SIG-M5 (cell line): ENCODE measurements at places on chromosomes 7 and 10.

- no peak for DNase-seq
Observed at GRCh38 chr10:56551037-56551436, 190.0 kb upstream of the ZWINT start.

GRCh38 chr10:61409157-61409556 lies 44.0 kb downstream of the TMEM26 start:
- DNase-seq, result no peak

GRCh38 chr10:53314876-53315275 lies 542.3 kb upstream of the MBL2 start:
- DNase-seq, result no peak

DNA sequence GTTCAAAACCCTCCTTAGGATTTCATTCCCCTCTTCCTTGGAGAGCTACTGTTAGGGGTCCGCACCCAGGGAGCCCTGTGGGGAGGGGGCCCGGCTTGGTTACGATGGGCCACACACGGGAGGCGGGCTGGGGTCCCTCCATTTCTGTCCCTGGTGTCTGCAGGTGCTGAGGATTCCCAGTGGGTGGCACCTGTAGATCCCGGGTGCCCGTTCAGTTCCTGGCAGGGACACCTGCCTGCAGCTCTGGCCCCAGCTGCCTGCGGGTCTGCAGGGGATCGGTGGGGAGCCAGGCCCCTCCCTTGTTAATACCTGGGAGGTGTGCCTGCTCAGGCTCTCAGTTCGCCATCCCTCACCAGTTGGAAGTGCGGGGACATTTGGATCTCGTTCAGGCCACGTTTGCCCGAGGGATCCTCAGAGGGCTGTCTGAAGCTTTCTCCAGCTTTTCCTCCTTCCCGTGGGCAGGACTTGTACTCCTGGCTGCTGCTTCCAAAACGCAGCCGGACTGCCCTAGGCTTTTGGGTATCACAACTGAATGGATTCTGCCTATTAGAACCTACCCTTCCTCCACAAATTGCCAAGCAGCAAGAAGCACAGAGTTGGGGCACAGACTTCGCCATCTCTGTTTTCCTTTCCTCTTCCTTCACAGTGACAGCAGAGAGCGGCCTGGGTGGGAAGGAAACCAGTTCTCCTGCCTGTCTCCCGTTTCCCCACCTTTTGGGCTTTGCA lies 22.3 kb upstream of the IL15RA start:
- DNase-seq, result no peak

GRCh38 chr7:121016966-121017365 lies 28.5 kb downstream of the CPED1 start:
- no peak for DNase-seq

DNA sequence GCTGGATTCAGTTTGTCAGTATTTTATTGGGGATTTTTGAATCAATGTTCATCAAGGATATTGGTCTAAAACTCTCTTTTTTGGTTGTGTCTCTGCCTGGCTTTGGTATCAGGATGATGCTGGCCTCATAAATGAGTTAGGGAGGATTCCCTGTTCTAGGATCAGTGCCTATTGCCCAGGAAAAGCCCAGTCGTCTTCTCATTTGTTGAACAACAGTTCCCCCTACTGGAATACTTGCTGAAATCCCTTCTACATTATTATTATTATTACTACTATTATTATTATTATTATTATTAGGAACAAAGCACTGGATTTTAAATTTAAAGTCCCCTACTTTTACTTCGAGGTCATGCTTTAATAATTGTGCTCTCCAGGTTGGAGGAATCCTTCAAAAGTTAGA lies 528.9 kb downstream of the MAGI2 start:
- no peak for DNase-seq

DNA sequence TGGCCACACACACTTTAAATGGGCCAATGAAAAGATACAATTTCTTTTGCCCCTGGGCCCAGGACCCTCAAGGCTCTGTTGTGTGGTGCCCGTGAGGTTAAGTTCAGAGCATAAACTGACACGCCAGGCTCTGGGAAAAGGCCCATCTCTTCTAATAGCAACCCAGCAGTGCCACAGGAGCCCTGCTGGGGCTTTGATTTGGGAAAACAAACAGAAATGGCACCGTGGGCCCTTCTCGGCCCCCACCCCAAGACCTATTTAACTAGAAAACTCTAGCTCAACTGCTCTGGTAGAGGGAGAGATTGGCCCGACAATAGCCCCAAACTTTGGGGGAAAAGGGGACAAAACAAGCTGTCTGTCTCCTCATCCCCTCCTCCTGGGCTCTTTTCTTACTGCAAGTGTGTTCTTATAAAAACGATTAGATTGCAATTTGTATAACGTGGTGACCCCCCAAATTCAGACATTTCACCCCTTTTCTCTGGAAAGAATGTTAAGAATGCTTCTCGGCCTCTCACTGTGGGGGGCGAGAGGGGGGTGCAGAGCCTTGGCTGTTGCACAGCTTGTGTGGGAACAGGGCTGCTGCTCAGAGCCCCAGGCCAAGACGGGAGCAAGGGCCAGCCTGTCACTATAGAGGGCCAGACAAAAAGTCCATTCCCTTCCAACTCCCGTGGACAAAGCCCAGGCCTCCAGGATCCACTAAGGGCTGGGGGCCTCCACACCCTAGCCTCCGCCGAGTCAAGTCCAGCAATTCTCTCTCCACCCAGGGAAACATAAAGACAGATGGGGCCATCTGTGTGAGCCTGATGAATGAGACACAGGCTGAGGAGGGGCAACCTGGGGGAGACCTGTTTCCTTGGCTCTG lies 26.8 kb downstream of the DPCD start:
- no peak for DNase-seq

DNA sequence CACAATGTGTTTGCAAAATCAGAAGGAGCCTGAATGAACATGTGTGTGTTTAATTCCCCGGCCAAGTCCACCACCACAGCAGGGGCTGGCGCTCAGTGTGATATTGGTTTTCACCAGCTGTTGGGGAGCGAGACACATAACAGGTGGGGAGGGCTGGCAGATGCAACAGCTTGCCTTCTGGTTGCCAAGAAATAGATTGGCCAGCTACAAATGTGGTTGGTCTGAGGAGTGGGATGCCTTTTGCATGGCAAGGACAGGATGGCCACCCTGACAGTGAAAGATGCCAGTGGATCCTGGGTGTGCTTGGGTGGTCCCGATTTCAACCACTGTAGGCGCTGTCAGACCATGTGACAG lies 292.5 kb upstream of the FZD8 start:
- DNase-seq, result no peak

GRCh38 chr7:3897430-3898372 lies 596.6 kb downstream of the SDK1 start:
- DNase-seq, result no peak

DNA sequence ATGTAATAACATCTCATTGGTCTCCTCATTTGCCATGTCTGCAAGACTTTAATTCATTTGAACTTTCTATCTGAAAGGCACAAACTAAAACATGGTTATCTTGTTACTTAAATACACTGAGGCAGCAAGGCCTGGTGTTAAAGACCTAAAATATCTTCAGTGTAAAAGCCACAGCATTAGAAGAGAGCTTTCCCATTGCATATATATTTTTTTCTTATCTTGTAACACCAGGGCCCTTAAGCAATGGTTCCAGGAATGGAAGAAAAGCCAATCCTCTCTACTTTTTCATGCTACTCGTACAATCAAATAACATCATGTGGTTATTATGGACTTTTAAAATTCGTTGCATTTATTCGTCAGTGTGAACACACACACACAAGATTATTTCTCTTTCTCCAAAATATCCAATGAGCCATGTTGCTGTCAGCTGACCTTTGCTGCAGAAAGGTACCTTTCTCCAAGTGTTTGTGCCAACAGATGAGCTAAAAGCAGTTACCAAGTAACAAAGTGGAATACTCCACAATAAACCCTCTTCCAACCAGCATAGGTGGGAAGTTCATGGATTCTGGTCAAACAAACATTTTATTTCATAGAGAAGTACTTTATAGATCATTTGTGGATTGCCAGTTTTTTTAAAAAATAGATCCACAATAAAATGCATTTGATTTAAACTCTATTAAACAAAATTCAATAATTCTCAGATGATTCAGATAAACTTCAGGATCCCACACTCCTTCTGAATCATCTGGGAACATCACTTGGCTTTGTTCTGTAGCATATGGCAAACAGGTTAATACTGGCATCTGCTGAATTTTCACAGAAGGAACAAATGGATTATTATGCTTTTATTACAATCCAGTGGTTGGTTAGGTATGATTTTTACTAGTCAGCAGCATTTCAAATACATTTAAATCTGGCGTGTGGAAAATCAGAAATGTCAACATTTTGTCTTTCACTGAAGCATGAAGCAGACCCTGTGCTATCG lies 63.3 kb upstream of the AGBL3 start:
- no peak for DNase-seq

DNA sequence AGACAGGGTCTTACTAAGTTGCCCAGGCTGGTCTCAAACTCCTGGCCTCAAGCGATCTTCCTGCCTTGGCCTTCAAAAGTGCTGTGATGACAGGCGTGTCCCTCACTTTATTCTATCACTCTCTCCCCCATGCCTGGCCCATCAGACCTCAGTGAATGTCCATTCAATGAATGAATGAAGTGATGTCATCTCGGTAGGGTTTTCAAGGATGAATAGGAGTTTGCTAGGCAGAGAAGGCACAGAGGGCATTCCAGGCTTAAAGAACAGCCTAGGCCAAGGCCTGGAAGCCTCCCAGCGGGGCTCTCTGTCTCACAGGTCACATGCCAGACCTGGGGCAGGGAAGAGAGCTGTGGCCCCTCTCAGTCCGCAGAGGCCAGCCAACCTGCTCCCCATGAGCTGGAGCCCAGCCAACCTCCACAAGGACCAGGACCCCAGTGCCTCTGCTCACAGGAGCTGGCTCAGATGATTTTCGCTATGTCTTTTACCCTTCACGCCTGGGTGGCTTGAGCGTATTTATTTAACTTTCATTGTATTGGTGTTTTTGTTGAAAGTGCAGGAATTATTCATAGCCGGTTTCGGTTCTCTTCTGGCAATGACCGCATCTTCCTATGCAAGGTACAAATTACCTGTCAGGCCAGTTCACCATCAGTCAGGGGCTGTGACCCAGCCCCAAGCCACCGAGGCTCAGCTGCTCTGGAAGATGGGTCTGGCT lies 11.8 kb upstream of the TNRC18 start:
- no peak for DNase-seq

DNA sequence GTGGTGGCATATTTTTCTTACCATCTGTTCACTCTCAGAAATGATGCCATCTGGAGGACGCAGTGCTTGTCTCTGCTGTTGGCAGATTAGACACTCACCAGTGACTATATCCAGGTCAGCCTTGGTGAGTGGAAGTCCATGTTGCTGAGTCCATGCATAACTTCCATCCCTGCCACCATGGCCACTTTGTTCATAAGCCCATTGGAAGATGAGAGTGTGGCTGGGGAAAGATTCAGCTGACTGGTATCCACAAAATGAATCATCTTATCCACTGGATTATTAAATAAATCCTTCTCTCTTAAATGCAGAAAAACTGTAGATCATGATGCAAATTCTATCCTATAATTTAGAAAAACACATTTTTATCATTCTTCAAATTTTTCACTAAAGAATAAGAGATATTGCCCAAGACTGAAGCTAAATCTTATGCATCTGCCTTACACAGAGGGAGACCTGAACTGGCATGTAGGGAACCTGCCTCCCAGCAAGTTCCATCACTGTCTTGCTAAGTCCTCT lies 726.9 kb downstream of the TNS3 start:
- DNase-seq, result no peak

- DNase-seq, result no peak
Observed at GRCh38 chr10:69464801-69465401, 13.6 kb downstream of the TSPAN15 start.

DNA sequence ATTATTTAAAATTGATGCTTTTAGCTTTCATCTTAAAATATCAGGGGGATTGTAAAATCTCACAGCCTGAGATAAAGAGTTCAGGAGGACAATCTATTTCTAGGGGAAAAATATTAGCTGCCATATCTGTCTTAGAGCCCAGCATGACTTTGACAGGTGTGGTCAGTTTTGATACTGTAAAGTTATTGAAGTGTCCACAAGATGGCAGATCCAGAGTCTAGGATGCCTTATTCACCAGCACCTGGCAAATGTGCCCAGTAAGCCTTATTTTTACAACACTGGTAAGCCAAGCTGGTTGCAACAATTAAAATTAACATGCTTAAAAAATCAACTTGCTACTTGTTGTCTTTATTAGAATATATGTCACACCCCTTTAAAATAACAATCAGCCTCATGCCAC lies 579.3 kb downstream of the SH2D4B start:
- DNase-seq, result no peak

- no peak for DNase-seq
Observed at GRCh38 chr7:149862156-149862555, 11.6 kb upstream of the ATP6V0E2 start.
